ENCODE measurements at places on chromosomes 12 and 14. TPM values are rescaled to one million over a fixed set of nuclear protein-coding genes. Genes with fewer than 3 reads are reported as not detected.

The ACRBP gene
- total RNA-seq = 0.65 TPM

GRCh38 chr12:90062799-90063198 lies 354.2 kb upstream of the ATP2B1 start:
- no peak for DNase-seq

The COL2A1 gene
- not detected for total RNA-seq

The ASB8 gene
- total RNA-seq = 32.8 TPM
